Activated T-helper 17 cell treated with anti-CD3 and anti-CD28 coated beads, Interleukin-2, amount 50 U/mL, for 72 hours (primary cell): ENCODE measurements at places on chromosomes 12 and 14. TPM values are rescaled to one million over a fixed set of nuclear protein-coding genes. Genes with fewer than 3 reads are reported as not detected.

Gene CACNA1C
- total RNA-seq = 0.04 TPM

DNA sequence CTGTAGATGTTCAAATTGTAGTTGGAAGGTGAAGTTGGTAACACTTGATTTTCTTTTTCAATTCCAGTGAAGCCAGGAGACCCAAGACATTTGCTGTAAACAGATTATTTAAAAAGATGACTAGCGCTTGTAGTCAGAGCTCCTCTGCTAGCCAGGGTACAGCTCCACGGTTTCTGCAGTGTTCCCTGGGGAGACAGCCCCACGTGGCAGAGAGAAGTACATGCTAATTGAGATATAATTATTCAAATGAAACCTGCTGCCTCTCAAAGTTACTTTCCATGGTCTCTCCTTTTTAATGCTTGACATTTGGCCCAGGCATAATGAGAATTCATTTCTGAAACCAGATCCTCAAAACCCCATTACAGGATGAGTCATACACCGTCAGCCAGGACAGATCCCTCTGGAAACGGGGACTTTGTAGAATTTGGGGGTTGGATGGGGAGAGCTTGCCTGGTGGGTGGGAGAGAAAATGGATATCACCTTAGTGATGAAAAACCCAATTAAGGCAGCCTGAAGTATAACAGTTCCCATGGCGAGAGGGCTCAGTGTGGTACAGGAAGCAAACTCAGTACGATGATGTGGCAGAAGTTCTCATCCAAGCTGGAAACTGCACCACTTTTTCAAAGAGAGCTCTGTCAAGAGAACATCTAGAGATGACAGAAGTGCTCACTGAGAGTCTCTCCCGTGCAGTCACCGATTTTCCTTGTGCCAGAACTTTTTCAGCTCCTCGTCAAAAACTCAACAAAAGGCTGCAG lies 637.7 kb upstream of the TMEM132C start:
- no peak for ATAC-seq

DNA sequence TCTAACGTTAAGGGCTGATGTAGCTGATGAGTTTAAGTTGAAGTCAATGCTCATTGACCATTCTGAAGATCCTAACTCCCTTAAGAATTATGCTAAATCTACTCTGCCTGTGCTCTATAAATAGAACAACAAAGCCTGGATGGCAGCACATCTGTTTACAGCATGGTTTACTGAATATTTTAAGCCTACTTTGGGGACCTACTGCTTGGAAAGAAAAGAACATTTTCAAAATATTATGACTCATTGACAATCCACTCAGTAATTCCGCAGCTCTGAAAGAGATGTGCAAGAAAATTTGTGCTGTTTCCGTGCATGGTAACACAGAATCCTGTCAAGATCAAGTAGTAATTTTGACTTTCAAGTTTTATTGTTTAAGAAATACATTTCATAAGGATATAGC lies 35.0 kb upstream of the NAV3 start:
- ATAC-seq = no peak

Gene NANOG
- not detected for total RNA-seq

Gene AICDA
- total RNA-seq = not detected

Gene MED6
- 67.1 TPM for total RNA-seq

Gene RAD9B
- total RNA-seq = 2.5 TPM

- peak; percentile 74 for ATAC-seq
Observed at GRCh38 chr12:108722992-108723766, 8.1 kb downstream of the CORO1C start.

DNA sequence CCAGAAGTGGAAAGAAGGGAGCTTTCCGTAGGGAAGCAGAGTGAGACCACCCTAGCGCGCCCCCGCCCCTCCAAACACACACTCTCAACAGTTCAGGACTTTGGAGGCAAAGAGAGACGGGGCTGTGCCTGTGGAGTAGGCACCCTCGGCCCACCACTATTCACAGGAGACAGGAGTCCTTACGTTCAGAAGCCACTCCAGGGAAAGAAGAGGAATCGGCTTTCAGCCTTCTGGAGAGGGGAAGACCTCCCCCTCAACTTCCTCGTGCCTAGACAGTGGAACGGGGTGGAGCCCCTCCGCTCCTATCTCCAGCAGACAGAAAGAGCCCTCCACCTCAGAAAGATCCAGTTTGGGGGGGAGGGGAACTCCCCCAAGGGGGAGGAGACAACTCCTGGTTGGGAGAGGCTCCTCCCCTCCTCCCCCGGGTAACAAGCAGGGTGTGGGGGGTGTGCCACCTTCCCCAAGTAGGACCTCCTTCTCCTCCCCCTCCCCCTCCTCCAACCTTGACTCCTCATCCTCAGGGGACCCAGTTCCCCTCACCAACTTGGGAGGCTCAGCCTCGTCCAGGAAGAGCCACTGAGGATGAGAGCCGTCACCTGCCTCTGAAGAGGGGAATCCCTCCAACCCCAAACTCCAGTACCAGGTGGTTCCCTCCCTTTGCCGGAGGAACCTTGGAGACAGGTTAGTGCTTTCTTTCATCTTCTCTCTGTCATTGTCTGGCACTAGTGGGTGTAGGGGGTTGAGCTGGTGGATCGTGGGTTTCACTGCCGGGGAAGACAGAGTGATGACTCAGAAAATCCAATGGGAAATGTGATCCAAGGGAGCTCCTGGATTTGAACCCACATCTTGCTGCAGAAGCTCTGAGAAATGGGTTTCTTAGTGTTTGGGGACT lies 883 bp downstream of the FOXJ2 start:
- ATAC-seq = peak; percentile 44

Gene CBLN3
- total RNA-seq = 14.6 TPM

Gene KRT81
- total RNA-seq = not detected

Gene SLC6A13
- total RNA-seq = not detected

GRCh38 chr14:62777510-62777909 lies 267.7 kb downstream of the KCNH5 start:
- ATAC-seq = no peak

Gene FGF6
- not detected for total RNA-seq

Gene SDR9C7
- not detected for total RNA-seq

DNA sequence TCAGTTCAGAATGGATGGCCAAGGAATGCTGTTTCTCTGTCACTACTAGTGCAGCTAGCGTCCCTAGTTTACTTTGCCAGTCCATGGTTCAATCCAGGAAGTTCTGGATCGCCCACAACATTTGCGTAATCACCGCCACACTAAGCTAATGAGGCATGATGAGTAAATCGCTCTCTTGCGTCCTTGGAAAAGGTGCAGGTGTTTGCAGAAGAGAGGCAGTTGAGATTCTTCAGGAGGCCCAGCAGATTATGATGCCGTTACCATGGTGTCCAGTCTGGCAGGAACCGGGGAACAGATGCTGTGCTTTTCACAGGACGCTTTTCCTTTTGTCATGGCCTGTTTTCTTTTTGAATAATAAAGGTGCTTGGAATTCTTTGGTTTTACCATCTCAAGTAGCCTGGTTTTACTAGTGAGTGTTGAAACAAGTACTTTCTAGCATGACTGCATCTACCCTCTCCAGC lies 9.0 kb downstream of the TPH2 start:
- no peak for ATAC-seq

GRCh38 chr12:96000858-96001257 lies 4.7 kb upstream of the HAL start:
- ATAC-seq = no peak

Gene CLEC9A
- total RNA-seq = not detected

DNA sequence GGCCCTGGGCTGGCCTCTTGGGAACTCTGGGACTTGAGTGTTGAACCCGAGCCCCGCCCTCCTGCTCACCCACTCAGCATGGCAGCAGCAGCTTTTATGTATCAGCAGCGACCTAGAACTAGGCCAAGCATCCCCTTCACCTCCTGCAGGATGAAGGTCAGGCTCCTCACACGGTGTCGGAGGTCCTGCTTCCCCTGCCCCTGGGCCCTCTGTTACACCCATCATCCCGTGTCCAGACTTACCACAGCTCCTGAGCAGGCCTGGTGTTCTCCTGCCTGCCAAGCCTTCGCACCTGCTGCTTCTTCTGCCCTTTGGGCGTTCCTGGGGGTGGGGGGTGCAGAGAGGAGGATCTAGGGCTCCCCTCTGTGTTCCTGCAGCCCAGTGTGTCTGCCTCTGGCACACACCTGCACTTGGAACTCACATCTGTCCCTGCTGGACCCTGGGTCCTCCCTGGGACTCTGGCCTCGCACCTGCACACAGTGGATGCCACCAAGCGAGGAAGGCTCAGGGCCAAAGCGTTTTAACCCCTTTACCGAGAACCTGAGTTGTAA lies 80.3 kb downstream of the PAPOLA start:
- ATAC-seq = no peak

GRCh38 chr12:92332552-92332951 lies 186.9 kb upstream of the BTG1 start:
- no peak for ATAC-seq

Gene ACSM4
- not detected for total RNA-seq

Gene RIC8B
- total RNA-seq = 14.9 TPM

Gene TXNDC16
- 7.7 TPM for total RNA-seq

- no peak for ATAC-seq
Observed at GRCh38 chr12:4763549-4763948, 43.3 kb downstream of the GALNT8 start.

DNA sequence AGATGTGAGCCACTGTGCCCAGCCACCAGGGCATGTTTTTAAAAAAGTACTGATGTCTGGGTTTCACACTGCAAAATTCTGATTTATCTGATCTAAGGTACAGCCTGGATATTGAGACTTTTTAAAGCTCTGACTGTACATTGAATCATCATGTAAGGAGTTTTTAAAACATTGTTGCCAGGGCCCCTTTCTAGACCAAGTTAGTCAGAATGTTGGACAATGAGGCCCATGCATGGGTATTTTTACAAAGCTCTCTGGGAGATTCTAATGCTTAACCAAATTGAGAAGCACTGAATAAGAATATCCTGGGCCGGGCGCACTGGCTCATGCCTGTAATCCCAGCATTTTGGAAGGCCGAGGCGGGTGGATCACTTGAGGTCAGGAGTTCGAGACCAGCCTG lies 16.7 kb downstream of the TMEM19 start:
- ATAC-seq = no peak

Gene KRT83
- total RNA-seq = not detected

- ATAC-seq = no peak
Observed at GRCh38 chr14:51648296-51648695, 3.4 kb upstream of the FRMD6 start.

- ATAC-seq = no peak
Observed at GRCh38 chr12:48194799-48195201, 8.3 kb downstream of the OR10AD1 start.

Gene GPR84
- 2.2 TPM for total RNA-seq

- ATAC-seq = no peak
Observed at GRCh38 chr12:67940780-67941243, 48.4 kb upstream of the IFNG-AS1 start.

DNA sequence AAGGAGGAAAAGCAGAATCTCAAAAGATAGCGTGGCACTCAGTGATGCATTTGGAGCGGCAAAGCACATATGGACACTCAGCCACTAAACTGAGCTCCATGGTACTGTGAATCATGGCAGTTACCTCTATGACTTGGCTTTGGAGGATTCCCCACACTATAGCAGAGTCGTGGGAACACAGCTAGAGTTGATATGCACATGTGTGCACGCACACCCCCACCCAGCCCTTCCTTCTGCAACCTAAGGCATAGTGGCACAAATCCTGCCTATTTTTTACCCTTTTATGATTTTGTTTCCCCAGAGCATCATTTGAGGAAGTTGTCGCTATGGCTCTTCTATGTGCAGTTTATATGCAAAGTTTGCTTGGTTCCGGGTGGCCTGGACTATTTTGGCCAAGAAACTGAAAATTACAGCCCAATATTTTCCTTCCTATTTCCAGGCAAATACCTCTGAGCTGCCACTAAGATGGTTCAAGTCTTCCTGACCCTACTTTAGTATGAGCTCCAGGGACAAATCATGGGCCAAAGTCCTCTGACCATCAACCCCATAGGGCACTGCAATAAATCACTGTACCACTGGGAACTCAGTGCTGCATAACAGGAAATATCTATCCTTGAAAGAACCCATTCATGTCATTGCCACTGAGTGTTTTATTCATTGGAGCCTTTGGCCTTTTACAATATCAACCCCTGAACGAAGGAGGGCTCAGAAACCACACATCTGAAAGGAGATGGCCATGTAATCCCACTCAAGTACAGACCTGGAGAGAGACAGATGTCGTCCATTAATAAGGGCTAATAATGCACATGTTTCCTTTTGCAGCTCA lies 177.5 kb downstream of the EGLN3 start:
- ATAC-seq = no peak

DNA sequence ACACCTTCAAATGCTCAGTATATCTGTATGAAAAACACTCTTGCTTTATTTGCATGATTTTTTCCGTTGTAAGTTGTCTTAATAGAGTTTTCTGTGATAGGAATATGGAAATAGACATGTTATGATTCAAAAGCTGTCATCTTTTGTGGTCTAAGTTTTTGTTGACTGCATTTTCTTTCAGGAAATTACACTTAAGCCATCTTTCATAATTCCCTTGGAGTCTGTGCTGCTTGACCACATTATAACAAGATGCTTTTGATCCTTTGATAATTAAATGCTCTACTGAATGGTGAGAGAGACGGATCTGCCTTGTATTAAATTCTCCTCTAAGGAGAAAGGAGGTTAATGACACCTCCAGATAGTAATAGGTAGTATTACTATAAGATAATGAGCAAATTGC lies 272.8 kb upstream of the DAAM1 start:
- no peak for ATAC-seq

Gene KHNYN
- 64.3 TPM for total RNA-seq

- no peak for ATAC-seq
Observed at GRCh38 chr14:35223927-35224326, 68.3 kb upstream of the PSMA6 start.

Gene PARP2
- 65.3 TPM for total RNA-seq

Gene IL26
- total RNA-seq = 8.0 TPM

DNA sequence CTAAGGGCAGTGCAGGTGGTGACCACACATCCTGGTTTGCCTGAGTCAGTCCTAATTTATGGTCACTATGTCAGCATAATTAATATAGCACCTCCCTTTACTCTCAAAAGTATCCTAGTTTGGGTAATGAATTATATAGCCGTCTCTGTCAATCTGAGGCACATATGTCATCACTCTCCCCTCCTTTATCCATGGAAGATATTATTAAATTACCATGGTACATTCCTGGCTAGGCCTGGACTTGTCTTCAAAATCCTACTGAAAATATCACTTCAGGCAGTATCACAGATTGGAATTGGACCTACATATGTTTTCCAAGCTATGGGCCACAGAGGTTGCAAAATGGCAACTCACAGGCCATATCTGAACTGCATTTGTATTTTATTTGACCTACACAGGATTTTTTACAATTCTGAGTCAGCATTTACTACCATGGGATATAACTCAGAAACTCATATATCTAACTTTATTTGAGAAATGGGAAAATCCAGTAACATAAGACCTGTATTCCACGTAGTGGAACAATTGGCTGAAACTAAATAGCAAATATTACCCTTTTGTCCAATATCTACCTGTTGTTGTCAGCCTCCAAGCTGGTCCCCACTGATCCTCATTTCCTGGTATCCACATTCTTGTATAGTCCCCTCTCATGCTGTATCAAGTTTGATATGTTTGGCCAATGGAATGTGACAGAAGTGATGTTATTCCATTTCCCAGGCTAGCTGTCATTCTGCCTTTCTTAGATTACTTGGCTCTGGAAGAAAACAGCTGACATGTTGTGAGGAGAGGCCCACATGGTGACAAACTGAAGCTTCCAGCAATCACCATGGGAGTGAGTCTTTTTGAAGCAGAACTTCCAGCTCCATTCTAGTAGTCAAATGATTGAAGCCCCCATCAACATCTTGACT lies 102.5 kb upstream of the MDM1 start:
- no peak for ATAC-seq

Gene ACRBP
- 2.6 TPM for total RNA-seq

Gene RABGGTA
- total RNA-seq = 61.0 TPM

Gene NR1H4
- total RNA-seq = not detected

- peak; percentile 59 for ATAC-seq
Observed at GRCh38 chr14:100078997-100079725, 13.9 kb downstream of the EVL start.
